T-cell (primary cell): ENCODE measurements at places on chromosomes 5 and 9.

GRCh38 chr5:2752059-2752820 is 763 bp upstream of the IRX2 start:
- DNase-seq: no peak

DNA sequence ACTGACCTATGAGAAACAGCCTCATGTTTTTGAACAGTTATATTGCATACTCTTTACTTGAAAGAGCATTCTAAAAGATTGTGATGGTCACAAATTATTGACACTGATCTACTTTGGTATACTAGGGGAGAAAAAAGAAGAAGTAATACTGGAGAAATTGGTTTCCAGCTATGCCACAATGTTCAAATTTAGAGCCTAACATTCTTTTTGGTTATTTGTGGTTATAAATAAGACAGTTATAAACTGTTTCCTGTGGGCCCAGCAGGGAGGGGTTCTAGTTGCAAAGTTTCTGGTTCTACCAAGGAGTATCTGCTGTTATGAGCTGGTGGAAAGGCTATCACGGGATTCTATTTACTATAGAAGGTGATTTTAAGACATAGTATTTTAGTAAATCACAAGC is 4.8 kb downstream of the CWC27 start:
- DNase-seq: no peak

DNA sequence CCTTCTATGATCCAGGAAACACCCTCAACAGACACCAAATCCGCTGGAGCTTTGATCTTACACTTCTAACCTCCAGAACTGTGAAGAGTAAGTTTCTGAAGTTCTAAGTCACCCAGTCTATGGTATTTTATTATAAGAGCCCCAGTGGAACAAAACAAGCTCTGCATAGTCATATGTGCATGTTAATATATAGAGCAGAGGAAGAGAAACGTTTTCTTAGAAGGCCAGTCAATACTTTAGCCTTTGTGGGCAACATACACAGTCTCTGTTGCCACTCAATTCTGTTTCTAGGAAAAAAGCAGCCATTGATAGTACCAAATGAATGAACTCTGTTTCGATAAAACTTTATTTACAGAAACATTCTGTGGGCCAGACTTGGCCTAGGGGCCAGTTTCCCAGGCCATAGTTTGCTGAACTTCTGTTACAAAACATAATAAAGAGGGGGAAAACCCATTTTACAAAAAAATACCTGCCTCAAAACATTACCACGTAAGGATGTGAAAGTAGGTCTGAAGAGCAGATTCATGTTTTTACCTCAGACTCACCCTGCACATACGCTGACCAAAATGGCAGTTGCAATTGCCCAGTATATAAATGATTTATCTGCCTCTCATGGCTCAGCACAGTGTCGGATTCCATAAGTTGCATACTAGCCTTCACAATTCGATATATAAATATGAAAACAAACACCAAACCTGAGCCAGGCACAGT is 350.5 kb downstream of the SLIT3 start:
- no peak for DNase-seq

GRCh38 chr9:89530726-89531125 is 32.8 kb upstream of the SEMA4D start:
- DNase-seq: no peak

GRCh38 chr9:3492214-3492613 is 33.6 kb downstream of the RFX3 start:
- no peak for DNase-seq

GRCh38 chr5:14447958-14448911 is 133.4 kb upstream of the OTULINL start:
- DNase-seq: no peak

GRCh38 chr9:132717326-132717945 is 47.2 kb downstream of the GTF3C4 start:
- DNase-seq: no peak

DNA sequence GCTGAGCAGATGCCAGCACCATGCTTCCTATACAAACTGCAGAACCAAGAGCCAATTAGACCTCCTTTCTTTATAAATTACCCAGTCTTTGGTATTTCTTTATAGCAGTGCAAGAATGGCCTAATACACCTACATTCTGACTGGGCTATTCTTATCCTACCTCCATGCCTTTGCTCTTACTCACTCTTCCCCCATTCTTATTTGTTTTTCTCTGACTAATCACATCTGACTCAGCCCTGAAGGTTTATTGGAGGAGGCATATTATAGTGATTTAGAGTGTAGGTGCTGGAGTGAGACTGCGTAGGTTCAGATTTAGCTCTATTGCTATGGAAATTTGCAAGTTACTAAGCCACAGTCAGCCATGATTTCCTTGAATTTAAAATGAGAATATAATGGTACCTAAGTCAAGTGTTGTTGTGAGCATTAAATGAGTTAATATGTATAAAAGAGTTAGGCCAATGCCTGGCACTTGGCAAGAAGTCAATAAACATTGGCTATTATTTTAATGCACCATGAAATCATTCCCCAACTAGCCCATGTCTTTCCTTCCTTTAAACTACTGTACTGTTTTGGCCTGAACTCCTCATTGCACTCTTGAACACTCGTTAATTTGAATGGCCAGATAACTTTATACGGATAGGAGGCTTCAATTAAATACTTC is 531.2 kb upstream of the ZNF608 start:
- DNase-seq: no peak

DNA sequence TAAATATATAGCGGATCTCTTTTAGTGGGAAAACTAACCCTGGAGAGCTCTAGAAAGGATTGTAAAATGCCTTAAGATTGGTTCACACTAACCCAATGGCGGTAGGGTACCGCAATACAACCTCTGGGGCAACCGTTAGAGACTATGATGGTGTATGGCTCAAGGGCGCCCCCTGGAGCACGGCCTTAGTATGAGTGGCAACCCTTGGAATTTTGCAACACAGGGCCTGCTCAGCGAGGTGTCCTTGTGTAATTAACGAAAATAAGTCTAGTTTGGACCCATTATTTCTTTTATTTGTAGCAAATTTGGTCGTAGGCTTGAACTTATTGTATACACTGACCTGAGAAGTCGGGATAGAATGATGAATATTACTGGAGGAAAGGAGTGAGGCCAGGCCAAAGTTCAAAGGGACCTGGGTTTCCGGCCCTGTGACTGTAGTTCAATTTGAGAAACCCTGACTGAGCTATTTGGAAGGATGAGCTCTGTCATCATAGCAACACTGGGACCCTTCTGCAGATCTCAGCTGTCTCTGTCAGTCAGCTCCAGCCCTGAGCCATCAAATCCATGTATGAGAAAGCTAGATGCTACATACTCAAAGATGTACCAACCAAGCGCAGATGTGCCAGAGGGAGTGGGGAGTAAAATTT is 54.8 kb downstream of the CAMK4 start:
- DNase-seq: peak; percentile 87

DNA sequence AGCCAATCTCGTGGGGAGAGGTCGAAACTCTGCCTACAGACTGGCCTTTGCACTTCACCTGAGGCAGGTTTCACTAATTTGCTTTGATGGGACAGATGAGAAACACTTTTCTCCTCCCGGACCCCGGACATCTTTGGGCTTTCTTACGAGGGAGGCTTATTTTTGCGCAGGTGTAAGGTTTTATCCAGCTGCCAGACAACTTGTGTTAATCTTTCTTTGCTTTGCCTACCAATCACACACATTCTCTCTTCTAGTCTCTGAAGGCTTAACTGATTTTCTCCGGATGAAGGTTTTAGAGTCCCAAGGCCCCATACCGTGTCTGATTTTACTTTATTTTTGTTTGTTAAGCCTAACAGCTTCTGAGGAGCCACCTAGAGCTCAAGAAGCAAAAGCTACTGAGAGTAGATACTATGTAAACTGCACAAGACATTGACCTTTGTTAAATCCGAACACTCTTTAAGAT is 436 bp upstream of the EMB start:
- no peak for DNase-seq

DNA sequence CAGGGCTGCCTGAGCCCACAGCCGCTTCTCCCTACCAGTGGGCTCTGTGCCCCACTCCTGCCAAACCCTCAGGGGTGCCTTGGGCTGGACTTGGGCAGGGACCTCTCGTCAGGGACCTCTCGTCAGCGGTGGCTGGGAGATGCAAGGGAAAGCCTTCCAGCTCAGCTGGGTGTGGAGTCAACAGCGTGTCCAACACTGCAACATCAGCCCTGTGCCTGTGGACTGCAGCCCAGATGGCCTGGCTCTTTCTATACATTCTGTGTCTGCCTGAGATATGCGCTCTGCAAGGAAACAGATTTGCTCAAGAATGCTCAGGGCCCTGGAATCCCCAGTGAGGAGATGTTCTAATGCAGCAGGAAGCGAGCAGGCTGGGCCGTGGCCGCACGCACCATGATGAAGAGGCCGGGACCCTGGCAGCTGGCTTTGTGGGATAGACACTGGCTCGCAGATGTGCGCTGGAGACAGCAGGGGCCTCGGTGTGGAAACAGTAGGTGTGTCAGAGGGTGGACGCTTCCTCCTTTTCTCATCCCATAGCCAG is 85.0 kb upstream of the COL5A1 start:
- no peak for DNase-seq

- no peak for DNase-seq
These were observed 20.7 kb downstream of the TTC39B start for GRCh38 chr9:15286161-15286821.

- DNase-seq: no peak
These were observed 166.3 kb downstream of the YIPF5 start for GRCh38 chr5:144004146-144004545.

DNA sequence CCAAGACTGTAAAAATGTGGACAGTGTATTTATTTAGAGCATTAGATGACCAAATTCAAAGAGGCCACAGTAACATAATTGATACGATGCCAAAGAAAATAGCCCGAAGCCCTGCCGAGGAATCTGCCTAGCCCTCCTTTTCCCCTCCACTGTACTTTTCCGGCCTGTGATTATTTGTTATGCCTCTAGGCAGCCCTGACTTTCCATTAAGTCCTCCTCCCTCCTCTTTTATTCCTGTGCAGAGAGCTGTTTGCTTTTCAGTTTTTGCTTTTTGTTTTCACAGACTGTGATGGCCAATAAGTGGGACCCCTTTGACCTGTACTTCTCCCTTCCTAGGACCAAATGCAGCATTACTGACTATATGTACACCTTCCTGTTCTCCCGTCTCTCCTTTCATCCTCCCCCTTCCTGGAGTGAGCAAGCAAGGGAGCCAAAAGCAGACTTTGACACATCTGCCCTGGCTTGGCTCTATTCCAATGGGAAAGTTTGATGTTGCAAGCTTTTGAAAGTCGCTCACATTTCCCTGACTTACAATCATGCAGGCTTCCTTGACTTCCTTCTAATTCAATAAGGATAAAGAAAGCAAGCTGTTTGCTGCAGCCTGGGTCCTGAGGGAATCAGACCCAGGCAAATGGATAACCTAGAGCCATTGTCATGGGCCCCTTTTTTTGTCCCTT is 76.1 kb downstream of the NREP start:
- no peak for DNase-seq

DNA sequence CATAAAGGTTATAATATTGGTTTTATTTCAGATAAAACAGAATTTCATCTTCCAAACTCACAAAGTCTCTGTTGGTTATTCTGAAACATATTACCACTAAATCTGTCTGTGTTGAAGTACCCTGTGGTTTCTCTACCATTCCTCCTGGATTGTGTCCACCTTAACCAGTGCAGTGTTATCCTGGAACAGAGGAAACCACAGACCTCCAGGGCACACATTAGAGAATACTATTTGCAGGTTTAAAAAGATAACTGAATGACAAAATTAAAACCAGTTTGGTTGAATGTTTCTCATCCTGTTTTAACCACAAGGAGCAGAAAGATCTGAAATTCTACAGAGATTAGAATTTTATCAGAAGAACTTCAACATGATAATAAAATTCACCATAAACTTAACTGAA is 251.8 kb downstream of the CWC27 start:
- no peak for DNase-seq

GRCh38 chr5:160797020-160797419 is 55.0 kb downstream of the ATP10B start:
- no peak for DNase-seq

DNA sequence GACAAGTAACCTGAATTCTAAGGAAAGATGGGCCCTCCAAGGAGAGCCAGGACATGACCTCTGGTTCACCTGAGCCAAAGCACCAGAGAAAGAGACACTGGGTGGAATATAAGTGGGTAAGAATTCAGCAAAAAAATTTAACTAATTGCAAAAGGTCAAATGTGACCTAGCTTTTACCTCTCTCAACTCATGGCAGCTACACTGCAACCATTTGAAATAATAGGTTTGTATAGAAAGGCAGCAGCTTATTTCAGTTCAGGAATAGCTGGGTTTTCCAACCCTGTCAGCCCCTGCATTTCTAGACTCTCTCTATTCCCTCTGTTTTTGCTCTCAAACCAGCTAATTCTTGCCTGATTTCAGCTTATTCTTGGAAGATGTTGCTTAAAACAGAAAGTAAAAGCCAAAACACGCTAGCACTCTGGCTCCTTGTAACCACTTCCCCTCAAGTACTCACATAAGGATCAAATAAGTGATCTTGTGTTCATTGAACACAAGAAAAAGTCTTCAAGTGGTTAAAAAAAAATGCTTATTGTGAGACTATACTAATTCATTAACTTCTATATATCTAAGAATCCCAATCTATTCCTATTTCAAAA is 101.1 kb upstream of the NR4A3 start:
- no peak for DNase-seq

GRCh38 chr9:33461492-33461891 is 12.2 kb downstream of the NOL6 start:
- DNase-seq: no peak

DNA sequence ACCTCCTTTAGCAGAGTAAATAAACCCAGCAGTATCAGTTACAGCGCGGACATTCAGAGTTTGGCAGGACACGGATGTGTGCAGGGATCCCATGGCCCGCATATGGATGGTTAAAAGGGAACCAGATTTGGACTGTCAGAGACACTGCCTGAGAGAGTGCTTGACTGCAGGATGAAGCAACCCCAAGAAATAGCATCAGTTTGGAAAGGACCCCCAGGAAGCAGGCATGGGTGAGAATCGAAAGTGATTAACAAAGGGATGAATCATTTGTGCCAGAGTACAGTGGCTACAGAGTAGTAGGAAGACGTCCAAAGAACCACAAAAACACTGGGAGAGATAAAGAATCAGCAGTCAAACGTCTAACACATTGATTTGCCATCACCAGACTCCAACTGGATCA is 5.5 kb downstream of the C7 start:
- no peak for DNase-seq

DNA sequence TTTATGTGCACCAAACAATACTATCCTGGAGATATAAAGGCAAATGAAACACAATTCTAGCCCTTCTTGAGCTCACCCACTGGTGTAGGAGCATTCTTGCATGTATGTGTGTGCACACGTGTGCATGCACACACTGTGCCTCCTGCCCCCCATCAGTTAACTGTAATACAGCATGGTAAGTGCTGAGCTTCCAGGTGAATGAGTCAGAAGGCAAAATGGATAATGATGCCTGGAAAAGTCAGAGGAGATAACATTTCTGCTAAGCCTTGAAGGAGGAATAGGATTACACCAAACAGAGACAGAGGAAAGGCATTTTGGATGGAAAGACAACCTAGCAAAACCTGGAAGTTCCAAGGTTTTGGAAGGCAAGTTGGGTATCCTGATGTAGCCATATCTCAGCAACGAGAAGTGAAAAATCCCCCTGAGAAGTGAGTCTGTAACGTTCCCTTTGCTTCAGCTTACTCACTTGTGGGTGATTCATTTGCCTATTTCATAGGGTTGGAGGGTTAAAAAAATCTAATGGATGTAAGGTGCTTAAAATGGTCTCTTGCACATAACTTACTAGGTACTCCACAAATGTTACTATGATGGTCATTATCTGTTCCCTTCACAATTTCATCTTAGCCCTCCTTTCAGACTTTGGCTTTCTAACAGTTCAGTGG is 101.4 kb upstream of the STC2 start:
- no peak for DNase-seq

GRCh38 chr9:76452839-76453238 is 6.1 kb upstream of the GCNT1 start:
- DNase-seq: no peak

GRCh38 chr9:31790720-31791119 is 593.7 kb upstream of the ACO1 start:
- DNase-seq: no peak
